Forelimb muscle (tissue), 1 donor: ENCODE measurements at places on chromosomes 2 and 18. TPM values are rescaled to one million over a fixed set of nuclear protein-coding genes. Genes with fewer than 3 reads are reported as not detected.

DNA sequence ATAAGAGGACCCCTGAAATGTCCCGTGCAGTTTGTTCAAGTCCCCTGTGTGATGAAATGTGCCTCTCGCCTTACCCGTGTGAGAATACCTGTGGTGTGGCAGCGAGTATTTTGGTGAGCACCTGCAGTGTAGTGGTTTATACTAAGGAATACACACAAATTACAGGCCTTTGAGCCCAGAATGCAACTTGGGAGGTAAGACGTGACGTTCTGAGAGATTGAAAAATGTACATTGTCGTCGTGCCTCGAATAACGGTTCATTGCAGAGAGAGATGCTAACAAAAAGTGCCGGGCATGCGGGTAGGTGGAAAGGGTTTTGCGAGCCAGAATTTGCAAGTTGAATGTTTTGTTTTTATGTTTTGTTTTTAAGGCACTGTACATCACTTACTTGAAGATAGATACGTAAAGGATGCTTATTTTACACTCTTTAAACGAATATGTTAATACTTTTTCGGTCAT lies 867 bp downstream of the RBBP8 start:
- DNase-seq: no peak

- no peak for DNase-seq
Measured at GRCh38 chr2:242059566-242059965, 190.0 kb downstream of the RTP5 start.

GRCh38 chr2:161265874-161266273 lies 42.4 kb upstream of the PSMD14 start:
- no peak for DNase-seq

DNA sequence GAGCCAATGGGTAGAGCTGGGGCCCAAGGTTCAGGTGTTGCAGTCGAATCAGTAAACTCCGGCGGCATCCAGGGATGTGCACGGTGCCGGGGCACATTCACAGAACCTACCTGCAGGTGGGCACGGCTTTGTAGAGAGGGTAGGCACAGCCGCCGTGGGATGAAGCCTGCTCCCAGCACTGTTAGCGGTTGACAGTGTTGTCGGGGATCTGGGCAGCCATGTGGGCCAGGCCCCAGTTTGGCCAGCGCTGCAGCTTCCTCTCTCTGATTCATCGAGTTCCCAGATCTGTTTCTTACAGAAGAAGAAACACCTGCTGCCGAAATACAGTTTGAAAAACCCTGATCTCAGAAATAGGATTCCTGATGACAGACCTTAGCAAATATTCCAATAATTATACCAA lies 274.8 kb downstream of the AGAP1 start:
- DNase-seq: no peak

DNA sequence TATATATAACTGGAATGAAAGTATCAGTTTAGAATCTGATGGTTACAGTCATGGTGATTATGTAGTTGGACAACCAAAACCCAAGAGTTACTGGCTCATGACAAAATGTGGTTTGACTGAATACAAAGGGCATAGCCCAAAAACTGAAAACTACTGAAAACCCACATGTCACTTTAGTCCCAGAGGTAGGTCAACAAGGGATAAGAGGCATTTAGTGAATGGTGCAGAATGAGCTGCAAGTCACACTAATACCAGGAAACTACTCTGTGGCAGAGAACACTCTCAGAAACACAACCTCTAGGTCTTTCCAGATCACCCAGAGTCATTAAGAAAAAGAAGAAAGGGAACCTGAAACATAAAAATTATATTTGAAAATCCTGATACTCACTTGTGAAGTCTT lies 154.5 kb downstream of the AGPS start:
- DNase-seq: no peak

DNA sequence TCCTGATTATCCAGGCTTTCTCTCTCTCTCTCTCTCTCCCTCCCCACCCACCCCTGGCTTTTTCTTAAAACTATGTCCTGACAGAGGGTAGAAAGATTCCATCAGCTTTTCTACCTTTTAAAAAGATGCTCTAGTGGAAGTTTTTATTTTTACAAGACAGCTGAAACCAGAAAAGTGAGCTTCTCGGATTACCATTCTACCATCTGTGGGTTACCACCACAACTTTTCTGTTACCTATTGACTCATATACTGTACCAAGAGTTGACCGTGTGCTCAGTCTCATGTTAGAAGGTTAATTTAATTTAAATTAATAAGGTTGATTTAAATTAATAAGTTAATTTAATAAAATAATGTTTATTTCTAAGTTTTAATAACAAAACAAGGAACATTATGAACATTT lies 137.6 kb downstream of the UPP2 start:
- no peak for DNase-seq

ZNF804A gene
- 0.13 TPM for polyA plus RNA-seq

DNA sequence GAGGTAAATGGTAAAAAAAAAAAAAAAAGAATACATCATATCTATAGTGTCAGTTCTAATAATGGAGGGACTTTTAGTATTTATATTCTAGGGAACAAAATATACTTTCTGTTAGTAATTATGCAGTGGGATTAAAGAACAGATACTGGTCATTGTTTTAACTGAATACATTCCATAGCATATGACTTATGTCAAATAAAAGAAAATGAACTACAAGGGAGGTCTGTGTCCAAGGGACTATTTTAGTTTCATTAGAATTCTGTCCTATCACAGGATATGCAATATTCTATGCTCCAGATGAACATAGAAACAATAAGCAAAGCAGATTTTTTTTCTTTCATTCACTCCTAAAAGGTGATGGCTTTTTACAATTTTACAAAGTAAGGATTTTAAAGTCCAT lies 154.2 kb upstream of the ZEB2 start:
- no peak for DNase-seq

GPR39 gene
- 0.20 TPM for polyA plus RNA-seq

- no peak for DNase-seq
Measured at GRCh38 chr2:207772081-207772843, 2.6 kb upstream of the FZD5 start.

DNA sequence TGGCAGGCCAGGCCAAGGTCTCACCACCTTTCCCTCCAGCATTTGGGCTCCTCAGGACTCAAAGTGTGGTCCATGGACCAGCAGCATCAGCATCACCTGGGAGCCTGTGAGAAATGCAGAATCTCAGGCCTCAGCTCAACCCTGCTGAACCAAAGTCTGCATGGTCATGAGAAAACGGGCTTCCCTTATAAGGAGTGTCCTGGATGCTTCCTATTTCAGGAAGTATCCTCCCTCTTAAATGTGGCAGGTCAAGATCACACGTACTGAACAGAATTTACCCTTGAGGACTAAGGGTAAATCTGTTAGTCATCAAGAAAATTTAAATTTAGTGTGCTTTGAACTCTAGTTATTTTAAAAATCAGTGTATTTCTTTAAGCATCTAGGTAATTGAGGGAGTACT lies 11.8 kb downstream of the CD8A start:
- DNase-seq: no peak

- DNase-seq: no peak
Measured at GRCh38 chr2:98040331-98040939, 44.7 kb upstream of the TMEM131 start.

TOGARAM2 gene
- polyA plus RNA-seq: 1.9 TPM

DNA sequence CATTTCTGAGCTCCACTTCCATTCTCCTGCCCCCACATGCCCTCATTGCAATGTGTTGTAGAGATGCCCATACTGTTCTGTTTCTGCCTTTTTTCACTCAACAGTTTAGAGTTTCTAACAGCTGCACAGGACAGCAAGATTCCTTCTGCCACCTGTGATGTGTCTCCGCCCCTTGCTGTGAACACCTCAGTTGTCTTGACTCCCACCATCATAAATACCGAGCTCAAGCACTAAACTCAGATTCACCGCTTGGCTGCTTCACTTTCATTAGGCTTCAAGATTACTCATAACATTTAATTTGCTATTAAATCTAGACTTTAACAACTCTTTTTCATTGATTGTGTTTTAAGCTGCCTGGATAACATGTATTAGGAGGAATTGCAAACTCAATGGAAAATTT lies 141.0 kb downstream of the MAP2 start:
- DNase-seq: no peak

DNA sequence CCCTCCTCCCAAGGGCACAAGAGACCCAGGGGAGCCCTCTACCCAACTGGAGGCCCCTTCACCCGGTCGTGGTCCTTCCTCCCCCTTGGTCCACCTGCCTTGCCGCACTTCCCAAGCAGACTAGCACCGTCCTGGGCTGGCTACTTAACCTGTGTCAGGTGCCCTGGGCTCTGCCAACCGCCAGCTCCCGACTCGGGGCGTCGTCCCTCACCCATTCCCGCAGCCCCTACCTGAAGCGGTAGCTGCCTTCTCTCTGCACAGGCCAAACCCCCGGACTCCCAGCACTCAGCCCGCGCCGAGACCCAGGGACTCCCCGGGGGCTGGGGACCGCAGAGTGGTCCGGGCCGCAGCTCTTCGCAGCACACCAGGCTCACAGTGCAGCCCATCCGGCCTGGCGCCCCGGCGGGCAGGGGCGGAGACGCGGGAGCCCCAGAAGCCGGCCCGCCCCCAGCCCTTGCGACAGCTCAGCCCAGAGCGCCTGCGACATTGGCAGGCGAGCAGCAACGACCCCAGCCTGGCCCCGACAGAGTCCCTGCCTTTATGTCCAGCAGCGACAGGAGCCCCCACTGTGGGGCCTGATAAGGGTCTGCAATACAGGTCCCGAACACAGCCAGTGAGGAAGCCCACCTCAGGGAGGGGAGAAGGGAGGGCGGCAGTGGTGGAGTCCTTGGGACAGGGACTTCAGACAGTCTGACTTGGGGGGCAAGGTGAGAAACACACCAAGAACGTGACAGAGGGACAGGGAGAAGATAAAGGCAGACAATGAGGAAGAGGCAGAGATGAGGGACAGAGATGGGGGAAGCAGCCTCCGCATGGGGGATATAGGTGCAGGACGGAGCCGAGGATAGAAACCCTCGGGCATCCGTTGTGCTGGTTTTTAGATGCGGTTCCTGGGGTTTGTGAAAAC lies 31.0 kb upstream of the TNS1 start:
- no peak for DNase-seq

- no peak for DNase-seq
Measured at GRCh38 chr18:80243204-80243603, 4.1 kb downstream of the PARD6G start.

GRCh38 chr2:84991404-84992160 lies 20.6 kb downstream of the KCMF1 start:
- no peak for DNase-seq

GPAT2 gene
- 5.6 TPM for polyA plus RNA-seq

DNA sequence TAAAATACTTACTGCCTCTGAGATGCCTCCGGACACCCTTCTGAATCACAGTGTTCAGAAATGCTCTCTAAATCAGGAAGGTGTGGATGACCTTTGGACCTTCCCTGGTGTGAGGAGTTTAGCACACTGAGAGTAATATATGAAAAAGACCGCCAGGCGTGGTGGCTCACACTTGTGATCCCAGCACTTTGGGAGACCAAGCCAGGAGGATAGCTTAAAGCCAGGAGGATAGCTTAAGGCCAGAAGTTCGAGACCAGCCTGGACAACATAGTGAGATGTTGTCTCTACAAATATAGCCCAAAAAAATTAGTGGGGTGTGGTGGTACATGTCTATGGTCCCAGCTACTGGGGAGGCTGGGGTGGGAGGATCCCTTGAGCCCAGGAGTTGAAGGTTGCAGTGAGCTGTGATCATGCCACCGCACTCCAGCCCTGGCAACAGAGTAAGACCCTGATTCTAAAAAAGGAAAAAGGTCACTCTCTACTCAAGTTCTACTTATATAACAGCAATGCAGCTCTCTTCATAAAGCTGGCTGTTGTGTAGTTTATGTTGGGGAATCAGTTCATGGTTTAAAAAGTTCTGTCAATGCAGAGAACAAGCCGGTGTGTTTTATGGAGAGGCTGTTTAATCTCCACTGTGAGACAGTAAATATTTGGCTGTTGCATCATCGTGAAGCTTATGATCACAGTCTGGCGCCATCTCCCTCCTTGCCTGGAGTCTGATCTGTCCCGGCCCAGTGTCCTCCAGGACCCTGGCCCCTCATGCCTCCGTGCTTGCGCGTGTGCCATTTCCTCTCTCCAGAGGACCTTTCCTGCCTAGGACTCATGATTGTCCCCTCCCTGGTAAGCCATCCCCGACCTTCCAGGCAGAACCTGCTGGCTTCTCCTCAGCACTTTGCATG lies 184.5 kb downstream of the FAM210A start:
- no peak for DNase-seq

DNA sequence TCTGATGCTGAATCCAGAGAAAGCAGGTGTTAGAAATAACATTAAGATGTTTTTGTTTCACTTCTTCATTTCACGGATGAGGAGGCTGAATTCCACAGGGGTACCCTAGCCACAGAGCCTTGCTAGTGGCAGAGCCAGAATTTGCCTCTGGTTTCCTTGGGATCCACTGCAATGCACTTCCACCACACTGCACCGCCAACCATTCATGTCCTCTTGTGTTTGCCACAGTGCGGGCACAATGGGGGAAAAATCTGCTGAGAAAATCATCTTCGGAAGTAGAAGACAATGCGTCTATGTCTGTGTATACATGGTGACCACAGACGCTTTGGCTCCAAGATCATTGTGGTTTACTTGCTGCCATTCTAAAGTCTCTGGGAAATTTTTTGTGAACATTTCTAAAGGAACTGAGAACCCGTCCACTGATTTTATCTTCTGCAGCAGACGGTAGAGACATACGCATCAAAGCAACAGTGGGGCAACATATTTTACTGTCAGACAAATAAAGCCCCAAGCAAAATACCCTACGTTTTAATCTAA lies 14.9 kb downstream of the ICOS start:
- DNase-seq: no peak

GRCh38 chr2:6470518-6470917 lies 395.2 kb downstream of the CMPK2 start:
- DNase-seq: no peak

GRCh38 chr2:84900971-84901370 lies 4.5 kb upstream of the TMSB10 start:
- no peak for DNase-seq

GRCh38 chr2:126720638-126721037 lies 64.7 kb downstream of the GYPC start:
- no peak for DNase-seq

DNA sequence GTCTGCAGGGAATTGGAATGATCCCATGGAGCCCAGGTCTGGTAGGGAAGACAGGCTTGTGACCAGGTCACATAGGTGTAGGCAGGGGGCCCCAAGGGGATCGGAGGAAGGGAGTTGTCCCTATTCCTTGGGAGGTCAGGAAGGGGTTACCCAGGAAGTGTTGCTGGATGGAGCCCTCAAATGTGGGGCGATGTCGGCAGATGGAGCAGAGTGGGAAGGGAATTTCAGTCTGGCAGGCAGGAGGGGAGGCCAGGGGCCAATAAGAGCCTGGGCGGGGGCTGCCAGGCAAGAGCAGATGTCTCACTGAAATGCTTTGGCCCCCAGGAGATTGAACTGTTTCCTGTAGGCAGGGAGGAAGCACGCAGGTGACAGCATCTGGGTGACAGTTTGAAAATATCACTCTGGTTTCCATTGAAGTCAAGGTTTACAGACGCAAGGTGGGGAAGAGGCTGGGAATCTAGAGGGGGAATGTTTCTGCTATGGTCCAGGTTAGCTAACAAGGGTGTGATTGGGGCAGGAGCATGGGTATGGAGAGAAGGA lies 81.5 kb upstream of the SMAD2 start:
- no peak for DNase-seq

PKP4 gene
- 27.0 TPM for polyA plus RNA-seq

CFC1B gene
- polyA plus RNA-seq: not detected

RAX gene
- polyA plus RNA-seq: not detected

GRCh38 chr2:155145758-155146229 lies 447.3 kb downstream of the KCNJ3 start:
- no peak for DNase-seq

- no peak for DNase-seq
Measured at GRCh38 chr2:13106302-13106701, 389.6 kb downstream of the TRIB2 start.
